HS-27A (cell line): ENCODE measurements at places on chromosomes 2 and 18.

- no peak for DNase-seq
Observed at GRCh38 chr2:25492726-25493125, 151.0 kb upstream of the DNMT3A start.

DNA sequence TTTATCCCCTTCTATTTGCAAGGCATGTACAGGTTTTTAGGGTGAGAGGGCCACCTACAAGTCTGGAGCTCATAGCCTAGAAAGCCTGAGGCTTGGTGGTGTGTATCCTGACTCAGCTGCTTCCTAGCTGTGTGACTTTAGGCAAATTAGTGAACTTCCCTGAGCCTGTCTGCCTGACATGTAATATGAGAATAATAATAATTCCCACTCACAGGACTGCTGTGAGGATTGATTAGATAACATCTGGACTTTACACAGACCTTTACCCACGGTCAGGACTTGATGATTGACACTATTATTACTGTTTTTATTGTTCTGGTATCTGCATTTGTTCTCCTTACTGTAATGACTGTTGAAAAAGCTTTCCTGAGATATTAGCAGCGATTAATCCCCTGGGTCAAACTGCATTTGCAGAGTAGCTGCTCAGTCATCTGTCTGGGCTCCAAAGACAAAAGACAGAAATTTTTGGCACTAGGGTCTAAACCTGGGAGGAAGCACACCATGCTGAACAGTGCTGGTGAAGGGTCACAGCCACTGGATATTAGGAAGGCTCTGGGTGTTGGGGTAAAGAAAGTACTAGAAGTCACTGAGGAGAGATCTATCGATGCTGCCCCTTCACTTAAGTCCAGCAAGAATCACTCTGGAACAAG is 276.5 kb upstream of the FN1 start:
- no peak for DNase-seq

DNA sequence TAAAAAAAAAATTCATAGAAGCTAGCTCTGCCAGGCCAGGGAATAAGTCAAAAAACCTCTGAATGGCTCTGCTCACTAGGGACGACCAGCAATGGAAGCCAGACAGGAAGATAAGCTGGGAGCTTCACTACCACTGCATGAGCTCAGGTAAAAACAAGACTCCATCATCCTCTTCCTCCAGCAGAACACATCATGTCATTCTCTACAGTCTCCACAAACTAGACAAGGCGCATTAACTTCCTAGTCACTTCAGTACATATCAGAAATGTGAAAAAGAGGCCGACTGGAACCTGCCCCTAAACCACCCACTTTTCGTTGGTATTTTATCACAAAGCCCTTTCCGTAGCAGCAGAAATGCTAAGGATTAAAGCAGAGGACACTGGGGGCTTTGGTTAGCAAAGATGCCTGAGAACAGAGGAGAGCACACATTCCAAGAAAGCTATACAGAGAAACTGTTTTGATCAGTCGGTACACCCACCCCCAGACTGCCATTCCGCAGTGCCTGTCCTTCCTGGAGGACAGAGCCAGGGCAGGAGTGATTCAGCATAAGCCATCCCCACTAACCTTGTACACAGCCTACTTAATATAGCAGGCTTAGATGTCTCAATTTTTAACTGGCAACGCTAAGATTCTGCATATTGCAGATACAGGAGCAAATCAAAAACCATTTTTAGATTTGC is 53.4 kb downstream of the AAK1 start:
- no peak for DNase-seq

- no peak for DNase-seq
Observed at GRCh38 chr2:133431289-133431688, 137.0 kb downstream of the NCKAP5 start.

GRCh38 chr2:189076572-189076971 is 102.4 kb downstream of the COL3A1 start:
- no peak for DNase-seq
